Adipocyte (in vitro differentiated cells): ENCODE measurements at places on chromosomes 7 and 10.

GRCh38 chr10:132550366-132551092 is 12.9 kb downstream of the INPP5A start:
- no peak for DNase-seq

- DNase-seq = no peak
These were observed 96.4 kb downstream of the COBL start for GRCh38 chr7:51220226-51220625.

DNA sequence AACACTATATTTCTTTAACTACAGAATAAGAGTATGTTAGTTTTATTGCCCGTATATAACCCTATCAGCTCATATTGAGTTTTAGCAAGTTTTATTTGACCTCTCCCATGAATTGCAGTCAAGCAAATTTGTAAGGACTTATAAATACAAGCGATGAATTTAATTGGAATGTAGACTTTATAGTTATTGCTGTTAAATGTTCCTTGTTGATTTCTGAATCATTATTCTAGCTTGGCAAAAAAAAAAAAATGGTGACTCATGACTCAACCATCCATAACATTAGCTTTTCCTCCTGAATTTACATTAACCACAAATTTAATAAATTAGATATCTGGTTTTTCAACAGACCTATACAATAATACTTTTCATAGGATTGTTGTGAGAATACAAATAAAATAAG is 334.0 kb upstream of the LRRTM3 start:
- peak; percentile 24 for DNase-seq

GRCh38 chr7:75711076-75711475 is 27.7 kb downstream of the HIP1 start:
- peak; percentile 17 for DNase-seq

DNA sequence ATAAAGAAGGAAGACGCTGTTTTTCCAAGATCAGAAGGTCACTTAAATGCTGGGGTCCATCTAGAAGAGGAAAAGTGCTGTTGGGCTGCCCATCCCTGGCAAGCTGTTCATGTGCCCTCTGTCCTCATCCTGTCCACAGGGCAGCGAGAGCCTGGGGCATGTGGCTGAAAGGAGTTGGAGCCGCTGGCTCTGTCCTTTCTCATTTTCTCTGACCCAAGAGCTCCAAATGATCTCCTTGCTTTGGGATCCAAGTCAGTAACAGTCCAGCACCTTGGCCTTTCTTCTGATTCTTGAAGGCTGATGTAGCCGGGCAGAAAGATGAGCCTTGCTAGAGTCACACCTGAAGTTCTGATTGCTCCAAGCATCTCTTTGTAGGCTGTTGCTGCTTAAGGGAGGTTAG is 44.4 kb downstream of the SPDYE5 start:
- no peak for DNase-seq

GRCh38 chr7:139901056-139901795 is 72.2 kb downstream of the TBXAS1 start:
- DNase-seq = no peak

DNA sequence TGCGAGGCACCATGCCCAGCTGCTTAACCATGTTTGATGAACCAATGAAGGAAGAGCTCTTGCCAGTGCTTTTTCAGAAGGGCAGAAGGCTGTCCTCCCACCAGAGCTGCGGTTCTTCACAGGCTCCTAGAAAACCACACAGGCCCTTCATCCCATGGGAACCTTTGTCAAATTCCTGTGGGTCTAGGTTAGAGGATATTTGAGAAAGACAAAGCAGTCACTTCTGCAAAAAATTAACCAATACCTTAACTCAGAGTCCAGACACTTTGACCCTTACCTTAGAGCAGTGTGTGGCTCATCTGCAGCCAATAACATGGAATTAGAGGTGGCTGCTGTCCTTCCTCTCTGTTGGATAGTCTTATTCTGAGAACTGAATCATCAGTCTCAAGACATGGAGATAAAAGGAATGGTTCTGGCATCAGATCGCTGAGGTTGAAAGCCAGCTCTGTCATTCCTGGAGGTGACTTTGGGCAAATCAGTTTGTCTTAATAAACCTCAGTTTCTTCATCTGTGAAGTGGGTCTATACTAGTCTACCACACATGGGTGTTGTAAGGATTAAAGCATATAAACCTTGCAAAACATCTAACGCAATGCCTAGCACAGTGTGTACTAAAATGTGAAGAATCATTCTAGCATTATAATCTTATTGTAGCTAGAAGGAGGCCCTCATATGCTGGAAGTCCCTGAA is 65.1 kb upstream of the PIP4K2A start:
- DNase-seq = no peak

- peak; percentile 88 for DNase-seq
These were observed 118.3 kb downstream of the CCDC71L start for GRCh38 chr7:106542550-106543220.

- no peak for DNase-seq
These were observed 106.8 kb downstream of the PAXIP1 start for GRCh38 chr7:154896076-154896475.

GRCh38 chr7:113548137-113548536 is 370.7 kb downstream of the PPP1R3A start:
- DNase-seq = no peak

- peak; percentile 29 for DNase-seq
These were observed 36.3 kb upstream of the PDK4 start for GRCh38 chr7:95632609-95633008.

DNA sequence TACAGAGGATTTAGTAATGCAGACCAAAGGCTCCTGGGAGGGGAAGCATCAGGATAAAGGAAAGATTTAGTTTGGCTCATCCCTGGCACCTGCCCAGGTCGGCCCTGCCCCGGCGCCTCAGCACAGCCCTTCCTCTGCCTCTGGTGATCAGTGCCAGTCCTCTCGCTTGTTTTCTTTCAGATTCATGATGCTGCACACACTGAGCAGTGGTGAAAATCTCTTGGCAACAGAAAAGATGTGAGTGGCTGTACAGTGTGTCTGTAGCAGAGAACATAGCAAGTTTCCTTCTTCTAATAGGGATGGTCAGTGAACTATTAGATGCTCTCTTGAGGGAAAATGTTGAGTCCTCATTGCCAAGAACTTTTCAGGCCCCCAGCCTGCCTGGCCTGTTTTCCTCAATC is 994.1 kb downstream of the KCNMA1 start:
- no peak for DNase-seq

DNA sequence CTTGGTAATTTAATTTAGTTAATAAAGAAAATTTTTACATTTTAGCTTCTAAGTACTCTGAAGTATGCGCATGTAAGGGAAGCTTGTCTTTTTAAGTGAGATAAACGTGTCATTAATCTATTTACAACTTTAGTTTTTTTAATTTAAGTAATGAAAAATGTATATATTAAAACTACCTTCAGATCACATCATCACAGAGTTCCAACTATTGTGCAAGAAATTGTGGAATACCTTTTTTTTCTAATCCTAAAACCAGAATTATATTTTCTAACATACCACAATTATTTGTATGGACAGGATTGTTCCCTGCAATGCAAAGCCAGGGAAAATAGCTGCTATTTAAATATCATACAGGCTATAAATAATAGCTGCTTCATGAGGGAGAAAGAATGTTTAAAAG is 303.2 kb upstream of the KCND2 start:
- no peak for DNase-seq

DNA sequence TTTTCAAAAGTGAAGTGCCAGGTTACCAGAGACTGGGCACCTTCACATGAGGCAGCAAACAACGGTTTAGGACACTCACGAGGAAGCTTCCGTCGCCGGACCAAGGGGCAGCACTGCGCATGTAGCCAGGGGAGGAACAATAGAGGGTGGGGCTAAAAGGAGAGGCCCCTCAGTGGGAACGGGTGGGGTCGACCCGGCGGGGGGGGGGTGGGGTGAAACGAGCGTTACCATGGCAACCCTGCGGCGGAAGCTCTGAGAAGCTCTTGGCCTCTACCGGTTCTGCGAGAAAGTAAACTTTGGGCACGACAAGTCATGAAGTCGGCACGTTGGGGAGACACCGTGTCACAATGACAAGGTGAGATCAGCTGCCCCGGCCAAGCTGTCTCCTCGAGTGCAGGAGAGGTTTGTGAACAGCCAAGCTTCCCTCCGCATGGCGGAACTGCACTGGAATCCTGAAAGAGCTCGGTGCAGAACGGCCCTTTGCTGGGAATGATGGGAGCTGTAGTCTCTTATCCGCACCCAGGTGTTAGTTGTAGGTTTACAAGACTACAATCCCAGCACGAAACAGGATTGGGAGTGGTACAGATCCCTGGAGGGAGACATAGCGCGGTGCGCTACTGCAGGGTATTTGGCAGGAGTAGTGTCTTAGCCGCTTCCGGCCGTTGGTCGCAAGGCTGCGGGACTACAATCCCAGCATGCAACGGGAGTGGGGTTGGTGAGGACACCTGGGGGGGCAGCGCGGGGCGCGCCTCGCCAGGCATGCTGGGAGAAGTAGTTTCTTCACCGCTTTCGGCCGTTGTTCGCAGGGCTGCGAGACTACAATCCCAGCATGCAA is 72.8 kb upstream of the ZNF722 start:
- no peak for DNase-seq

DNA sequence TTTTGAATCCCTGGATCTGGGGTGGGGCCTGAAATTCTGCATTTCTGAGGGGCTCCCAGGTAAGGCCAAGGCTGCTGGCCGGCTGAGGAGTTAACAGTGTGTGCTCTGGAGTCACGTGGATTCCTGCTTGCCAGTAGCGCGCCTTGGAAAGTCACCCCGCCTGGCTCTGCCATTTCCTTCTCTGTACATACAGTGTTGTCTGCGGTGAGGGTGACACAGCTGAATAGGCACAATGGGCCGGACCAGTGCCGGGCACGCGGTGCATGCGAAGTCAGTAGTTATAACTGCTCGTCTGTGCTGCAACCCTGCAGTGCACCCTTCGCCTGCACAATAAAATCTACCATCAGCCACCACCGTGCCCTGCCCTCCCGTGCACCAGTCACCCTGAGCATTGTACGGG is 68.0 kb upstream of the EEPD1 start:
- no peak for DNase-seq

GRCh38 chr10:127018298-127018650 is 113.0 kb downstream of the DOCK1 start:
- no peak for DNase-seq

DNA sequence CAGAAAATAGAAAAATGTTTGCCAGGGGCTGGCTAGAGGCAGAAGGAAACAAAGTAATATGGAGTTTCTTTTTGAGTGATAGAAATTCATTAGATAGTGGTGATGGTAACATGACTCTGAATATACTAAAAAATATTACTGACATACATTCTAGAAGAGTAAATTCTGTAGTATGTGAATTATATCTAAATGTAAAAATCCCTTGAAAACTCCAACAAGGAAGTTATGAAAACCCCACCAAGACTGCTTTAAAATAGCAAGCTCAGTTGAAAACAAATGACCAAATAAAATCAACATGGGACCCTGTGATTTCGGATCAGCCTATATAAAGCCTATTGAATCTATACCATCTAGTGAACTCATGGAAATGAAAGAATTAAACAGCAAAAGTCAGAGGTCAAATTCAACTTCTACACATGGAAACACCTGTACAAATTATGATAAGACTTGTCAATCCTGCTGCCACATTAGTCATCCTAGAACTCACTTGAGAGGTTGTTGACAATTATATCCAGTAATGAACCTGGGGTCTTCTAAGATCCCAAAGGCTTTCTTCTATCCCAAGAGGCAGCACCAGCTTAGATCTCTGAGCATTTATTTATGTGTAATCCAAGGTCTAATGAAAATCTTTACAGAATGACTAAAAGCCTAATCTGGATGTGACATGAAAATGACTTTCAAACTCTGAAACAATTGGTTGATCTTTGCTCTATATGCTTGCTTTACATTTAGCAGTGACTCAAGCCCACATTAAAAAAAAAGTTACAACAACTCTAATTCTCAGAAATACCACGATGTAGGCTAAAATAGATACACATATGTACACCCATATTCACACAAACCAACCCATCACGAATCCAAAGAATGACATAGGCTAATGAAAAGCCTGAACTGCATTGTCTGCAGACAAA is 59.3 kb downstream of the OSBPL3 start:
- no peak for DNase-seq

- no peak for DNase-seq
These were observed 37.2 kb upstream of the SLC35G1 start for GRCh38 chr10:93856349-93857145.

DNA sequence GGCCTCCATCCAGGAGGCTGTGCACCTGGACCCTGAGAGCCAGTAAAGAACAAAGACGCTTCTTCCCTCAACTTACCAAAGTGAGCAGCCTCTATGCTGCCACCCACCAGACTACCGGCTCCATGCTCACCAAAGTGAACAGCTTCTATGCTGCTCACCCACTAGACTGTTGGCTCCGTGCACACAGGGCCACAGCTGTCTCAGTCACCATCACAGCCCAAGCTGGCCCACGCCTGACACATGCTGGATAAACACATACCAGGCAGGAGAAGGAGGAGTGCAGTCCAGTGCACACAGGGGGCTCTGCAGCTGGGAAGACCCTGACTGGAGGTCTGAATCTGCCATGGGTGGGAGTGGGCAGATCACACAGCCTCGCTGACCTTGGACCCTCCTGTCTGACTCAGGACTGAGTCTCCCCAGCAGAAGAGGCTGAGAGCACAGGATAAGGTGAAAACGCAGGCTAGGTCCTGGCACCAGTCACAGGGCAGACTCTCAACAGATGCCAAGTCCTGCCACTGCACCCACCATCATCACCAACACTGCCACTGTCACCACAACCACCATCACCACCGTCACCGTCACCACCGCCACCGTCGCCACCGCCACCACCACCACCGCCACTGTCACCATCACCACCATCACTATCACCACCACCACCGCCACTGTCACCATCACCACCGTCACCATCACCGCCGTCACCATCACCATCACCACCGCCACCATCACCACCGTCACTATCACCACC is 130.9 kb downstream of the MAD1L1 start:
- no peak for DNase-seq

DNA sequence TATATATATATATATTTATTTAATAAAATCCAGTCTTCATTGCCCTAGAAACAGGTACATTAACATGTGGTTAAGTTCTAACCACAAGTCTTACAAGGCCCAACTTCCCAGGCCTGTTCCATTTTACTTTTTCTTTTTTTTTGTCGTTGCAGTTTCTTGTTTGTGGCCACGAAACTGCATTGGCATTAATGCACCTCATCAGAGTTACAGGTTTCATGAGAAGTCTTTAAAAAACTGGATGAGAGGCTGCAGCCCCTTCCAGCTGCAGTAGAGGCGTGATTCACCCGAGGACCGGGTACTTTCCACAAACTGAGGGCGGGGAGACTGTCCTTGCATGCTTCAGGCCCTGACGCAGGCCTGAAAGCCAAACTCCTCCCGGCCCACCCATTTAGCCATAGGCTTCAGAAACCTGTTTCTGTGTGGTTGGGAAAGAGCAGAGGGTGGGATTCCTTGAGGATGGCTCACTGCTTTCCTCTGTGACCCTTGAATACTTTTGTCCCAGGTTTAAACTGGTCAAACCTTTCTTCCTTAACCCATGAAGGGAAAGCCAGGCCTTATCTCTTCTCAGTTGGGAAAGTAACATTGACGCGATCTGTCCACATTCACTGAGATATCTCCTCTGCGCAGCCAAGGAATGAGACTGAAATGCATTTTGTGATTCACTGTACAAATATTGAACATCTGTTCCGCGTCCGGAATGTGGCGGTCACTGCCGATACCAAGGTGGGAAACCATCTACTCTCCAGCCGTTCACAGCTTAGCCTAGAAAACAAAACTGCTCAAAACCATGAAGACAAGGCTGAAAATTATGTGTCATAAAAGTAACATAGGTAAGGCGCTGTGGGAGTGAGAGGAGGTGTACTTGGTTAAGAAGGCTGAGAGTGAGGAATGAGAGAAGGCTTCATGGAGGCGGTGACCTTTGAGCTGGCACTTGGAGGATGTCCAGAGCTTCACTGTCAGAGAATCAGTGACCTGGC is 311.7 kb downstream of the GATA3 start:
- DNase-seq = peak; percentile 16

- DNase-seq = no peak
These were observed 78.7 kb upstream of the MSRB2 start for GRCh38 chr10:23016636-23017035.

- no peak for DNase-seq
These were observed 95.1 kb downstream of the ETV1 start for GRCh38 chr7:13894377-13894776.
